ENCODE measurements at places on chromosomes 7 and 10.

DNA sequence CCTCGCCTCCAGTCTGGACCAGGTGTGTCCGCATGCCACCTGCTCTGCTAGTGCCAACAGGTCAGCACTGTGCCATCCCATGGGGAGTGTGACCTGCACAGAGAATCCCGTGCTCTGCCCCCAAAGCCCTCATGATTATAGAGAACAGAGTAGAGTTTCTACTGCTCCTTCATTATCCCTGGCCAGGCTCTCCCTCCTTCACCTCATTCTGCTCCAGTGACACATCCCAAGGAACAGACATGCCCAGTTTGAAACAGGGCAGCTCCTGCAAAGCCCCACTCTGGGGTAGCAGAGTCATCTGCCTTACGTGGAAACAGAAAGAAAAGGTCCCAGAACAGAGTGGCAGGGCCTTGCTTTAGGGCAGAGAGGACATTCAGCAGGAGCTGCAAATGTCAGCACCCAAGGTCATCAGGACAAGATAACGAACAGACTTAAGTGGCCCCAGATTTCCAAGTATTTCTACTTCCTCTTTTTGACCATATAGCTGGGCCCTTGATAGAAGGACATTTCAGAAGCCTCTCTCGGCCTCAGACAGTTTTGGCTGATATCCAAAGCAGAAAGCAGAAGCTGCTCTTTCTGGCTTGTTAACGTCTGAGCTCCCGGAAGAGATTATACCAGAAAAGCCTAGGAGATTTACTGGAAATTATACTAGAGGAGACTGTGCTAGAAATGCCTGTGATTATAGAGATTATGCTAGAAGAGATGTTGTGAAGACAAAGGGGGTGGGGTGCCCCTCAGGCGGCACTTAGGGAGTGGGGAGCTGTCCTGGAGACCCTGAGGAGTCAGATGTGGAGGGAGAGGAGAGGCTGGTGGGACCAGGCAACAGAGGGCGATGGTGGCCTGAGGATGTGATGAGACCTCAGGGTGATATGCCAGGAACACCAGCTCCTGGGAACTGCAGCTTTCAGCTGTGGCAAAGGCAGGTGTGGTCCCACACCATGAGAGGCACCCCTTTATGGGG lies 12.6 kb downstream of the TMEM176B start:
- DNase-seq, result no peak

GRCh38 chr10:79244068-79244442 lies 103.2 kb upstream of the PPIF start:
- DNase-seq, result no peak

GRCh38 chr10:14751014-14751896 lies 23.4 kb downstream of the FAM107B start:
- DNase-seq, result no peak

DNA sequence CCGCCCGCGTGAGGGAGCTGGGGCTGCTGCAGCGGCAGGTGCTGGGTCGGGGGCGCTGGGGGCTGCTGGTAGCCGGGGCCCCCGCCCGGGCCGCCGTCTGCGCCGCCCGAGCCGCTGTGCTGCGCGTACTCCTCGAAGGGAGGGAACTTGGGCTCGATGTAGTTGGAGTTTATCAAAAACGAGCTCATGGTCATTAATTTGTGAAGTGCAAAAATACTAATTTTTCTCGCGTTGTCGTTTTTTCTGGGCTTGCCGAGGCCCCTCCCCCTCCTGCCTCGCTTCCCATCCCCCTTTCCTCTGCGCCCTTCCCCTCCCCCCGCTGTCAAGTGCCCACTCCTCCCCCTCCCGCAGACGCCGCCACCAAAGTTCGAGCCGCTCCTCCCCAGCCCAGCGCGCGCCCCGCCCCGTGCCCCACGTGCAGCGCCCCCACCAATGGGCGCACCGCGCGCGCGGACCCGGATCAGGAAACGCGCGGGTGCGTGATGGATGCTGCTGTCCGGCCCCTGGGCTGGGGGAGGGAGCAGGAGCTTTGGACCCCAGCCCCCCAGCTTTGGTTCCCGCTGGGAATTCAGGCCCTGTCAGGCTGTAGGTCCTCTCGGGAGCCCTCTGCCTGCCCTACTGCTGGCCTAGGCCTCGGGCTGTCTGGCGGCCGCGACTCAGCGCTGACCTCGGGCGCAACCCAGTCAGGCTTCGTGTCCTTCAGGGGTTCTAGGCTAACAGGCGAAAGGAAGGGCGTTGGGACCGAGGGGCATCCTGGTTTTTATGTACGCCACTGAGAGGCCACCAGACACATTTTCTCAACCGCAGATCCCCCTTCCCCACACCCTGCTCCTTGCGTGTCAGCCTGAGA lies at the start of gene HOXA4:
Gene HOXA4 (minus strand): TSS at position 218 of the 850 bp plus-strand sequence. CDS start 24 bp downstream, at position 194.
- no peak for DNase-seq

- no peak for DNase-seq
These were observed 72.1 kb downstream of the WNT2 start for GRCh38 chr7:117250801-117251200.
